ENCODE measurements at places on chromosomes 6 and 20. TPM values are rescaled to one million over a fixed set of nuclear protein-coding genes. Genes with fewer than 3 reads are reported as not detected.

GRCh38 chr20:4534315-4534714 lies 187.4 kb upstream of the PRND start:
- H3K27me3 ChIP-seq = peaks cover 10% of the 10 kb centered on the region
- H3K4me3 ChIP-seq = no peak overlapping the region
- H3K27ac ChIP-seq = no peak overlapping the region

Gene TMC2
- not detected for total RNA-seq

DNA sequence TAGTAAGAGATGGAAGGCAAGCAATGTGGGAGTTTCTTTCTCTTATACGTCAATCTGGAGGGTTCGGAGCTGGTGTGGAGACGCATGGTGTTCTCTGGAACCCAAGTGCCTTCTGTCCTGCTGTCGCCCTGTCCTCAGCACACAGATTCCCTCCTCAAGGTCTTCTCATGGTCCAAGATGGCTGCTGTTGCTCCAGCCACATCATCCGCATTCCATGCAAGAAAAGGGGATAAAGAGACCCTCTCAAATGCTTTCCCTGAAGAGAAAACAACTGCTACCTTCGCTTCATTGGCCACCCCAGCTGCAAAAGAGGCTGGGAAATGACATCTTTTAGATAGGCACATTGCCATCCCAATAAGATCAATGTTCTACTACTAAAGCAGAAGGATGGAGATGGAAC lies 151.2 kb downstream of the ANKRD60 start:
- H3K27ac ChIP-seq = no peak overlapping the region

Gene SMOC2
- total RNA-seq = 24.0 TPM

DNA sequence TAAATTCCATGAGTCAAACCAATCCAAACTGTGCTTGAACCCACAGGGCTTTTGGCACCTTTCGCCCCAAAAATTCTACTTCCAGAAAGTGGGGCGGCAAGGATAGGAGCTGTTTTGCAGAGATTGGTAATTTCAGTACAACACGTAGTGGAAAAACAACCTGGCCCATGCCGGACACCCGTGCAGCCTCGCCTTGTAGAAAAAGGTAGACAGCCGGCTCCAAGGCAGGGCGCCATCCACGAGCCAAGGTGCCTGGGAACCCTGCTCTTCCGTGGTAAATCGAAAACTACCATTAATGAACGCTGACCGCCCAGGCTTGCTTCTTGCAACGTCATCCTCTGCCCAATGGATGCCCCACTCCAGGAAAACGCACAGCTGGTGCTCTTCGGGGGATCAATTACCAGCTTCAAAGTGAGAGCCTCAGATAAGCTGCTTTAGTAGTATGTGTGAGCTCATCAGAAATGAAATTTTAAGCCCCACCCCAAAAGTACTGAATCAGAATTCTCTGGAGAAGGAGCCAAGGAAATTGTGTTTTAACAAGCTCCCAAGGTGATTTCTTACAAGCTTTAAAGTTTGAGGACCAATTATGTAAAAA lies 1.8 kb downstream of the OOEP start:
- H3K36me3 ChIP-seq = no peaks in the 10 kb centered on the region
- H3K4me1 ChIP-seq = no peaks in the 10 kb centered on the region
- no peaks in the 10 kb centered on the region for H3K27me3 ChIP-seq
- H3K4me3 ChIP-seq = no peak overlapping the region

GRCh38 chr20:15318682-15319081 lies 981.3 kb upstream of the FLRT3 start:
- no peaks in the 10 kb centered on the region for H3K4me1 ChIP-seq
- DNase-seq = no peak
- H3K27me3 ChIP-seq = no peaks in the 10 kb centered on the region

Gene SNPH
- 11.1 TPM for total RNA-seq

- H3K4me3 ChIP-seq = no peak overlapping the region
- H3K27me3 ChIP-seq = no peaks in the 10 kb centered on the region
- no peaks in the 10 kb centered on the region for H3K36me3 ChIP-seq
- no peak overlapping the region for H3K27ac ChIP-seq
- no peaks in the 10 kb centered on the region for H3K4me1 ChIP-seq
Observed at GRCh38 chr6:21180155-21180554, 413.4 kb upstream of the SOX4 start.

GRCh38 chr6:141048451-141048850 lies 1084.3 kb upstream of the GJE1 start:
- no peak for DNase-seq
- H3K36me3 ChIP-seq = no peaks in the 10 kb centered on the region
- H3K27ac ChIP-seq = no peak overlapping the region

Gene TAGAP
- 0.73 TPM for total RNA-seq

- H3K36me3 ChIP-seq = no peaks in the 10 kb centered on the region
- no peak overlapping the region for H3K27ac ChIP-seq
- DNase-seq = no peak
- no peak overlapping the region for H3K4me3 ChIP-seq
- peaks cover 30% of the 10 kb centered on the region for H3K4me1 ChIP-seq
Observed at GRCh38 chr6:42821846-42822245, 40.0 kb downstream of the BICRAL start.

- H3K4me3 ChIP-seq = no peak overlapping the region
- H3K4me1 ChIP-seq = peaks cover 11% of the 10 kb centered on the region
- DNase-seq = no peak
- H3K27ac ChIP-seq = no peak overlapping the region
- H3K27me3 ChIP-seq = no peaks in the 10 kb centered on the region
Observed at GRCh38 chr20:11207749-11208502, 534.1 kb upstream of the JAG1 start.

DNA sequence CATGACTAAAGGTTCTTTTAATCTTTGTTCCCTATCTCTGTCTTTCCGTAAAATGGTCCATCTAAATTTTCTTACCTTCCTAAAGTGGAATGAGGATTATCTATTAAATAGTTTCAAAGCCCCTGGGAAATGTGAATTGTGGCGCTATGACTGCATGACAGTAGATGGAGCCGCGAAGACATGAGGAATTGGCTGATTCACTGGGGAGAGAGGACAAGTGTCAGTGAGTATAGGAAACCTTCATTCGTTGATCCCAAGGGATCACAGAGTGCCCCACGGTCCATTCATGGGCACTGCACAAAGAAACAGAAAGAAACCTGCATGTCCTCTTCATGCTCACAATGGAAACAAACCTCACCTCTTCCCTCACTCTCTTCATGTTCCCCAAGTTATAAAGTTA lies 479.3 kb upstream of the BTBD3 start:
- H3K4me3 ChIP-seq = no peak overlapping the region
- H3K27ac ChIP-seq = no peak overlapping the region
- DNase-seq = no peak
- no peaks in the 10 kb centered on the region for H3K36me3 ChIP-seq

GRCh38 chr6:29647927-29648642 lies 8.8 kb upstream of the MOG start:
- H3K36me3 ChIP-seq = no peaks in the 10 kb centered on the region
- H3K27me3 ChIP-seq = no peaks in the 10 kb centered on the region
- no peak overlapping the region for H3K4me3 ChIP-seq
- no peaks in the 10 kb centered on the region for H3K4me1 ChIP-seq

Gene BFSP1
- total RNA-seq = 1.4 TPM

Gene RBL1
- total RNA-seq = 3.4 TPM

GRCh38 chr6:5537967-5538366 lies 276.7 kb downstream of the FARS2 start:
- no peaks in the 10 kb centered on the region for H3K4me1 ChIP-seq
- no peak for DNase-seq
- no peaks in the 10 kb centered on the region for H3K36me3 ChIP-seq
- H3K27ac ChIP-seq = no peak overlapping the region
- H3K27me3 ChIP-seq = no peaks in the 10 kb centered on the region

- H3K4me3 ChIP-seq = no peak overlapping the region
Observed at GRCh38 chr6:72631480-72631879, 9.6 kb downstream of the KCNQ5 start.

Gene MATN4
- not detected for total RNA-seq

DNA sequence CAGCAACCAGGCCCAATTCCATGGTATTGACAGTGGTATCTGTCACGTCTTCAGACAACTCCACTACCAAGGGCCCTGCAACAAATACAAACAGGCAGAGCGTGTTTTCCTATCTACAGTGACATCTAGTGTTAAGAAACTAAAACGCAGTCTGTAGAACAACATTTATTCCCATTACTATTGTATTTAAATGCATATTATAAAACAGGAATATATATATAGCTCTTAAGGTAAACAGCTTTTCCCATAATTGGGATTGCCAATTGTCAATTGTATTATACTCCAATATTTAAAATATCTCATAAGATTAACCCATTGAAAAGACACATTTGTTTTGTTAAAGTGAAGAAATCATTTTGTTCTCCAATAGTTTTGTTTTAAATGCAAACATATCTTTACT lies 97.2 kb downstream of the KIF16B start:
- no peak overlapping the region for H3K4me3 ChIP-seq
- DNase-seq = no peak
- H3K36me3 ChIP-seq = no peaks in the 10 kb centered on the region
- no peaks in the 10 kb centered on the region for H3K4me1 ChIP-seq

Gene BANF2
- not detected for total RNA-seq

Gene TENT5A
- 44.4 TPM for total RNA-seq

- H3K27me3 ChIP-seq = no peaks in the 10 kb centered on the region
- no peak for DNase-seq
- peaks cover 49% of the 10 kb centered on the region for H3K4me1 ChIP-seq
- peak overlapping the region; percentile 85 for H3K4me3 ChIP-seq
- H3K27ac ChIP-seq = peak overlapping the region; percentile 95
Observed at GRCh38 chr20:34515484-34516246, 557 bp upstream of the DYNLRB1 start.
